Substantia nigra (tissue), 51 donors: ENCODE measurements at places on chromosomes 6 and 20.
A peak's percentile ranks its signal among the peaks of the same experiment; 100 is the strongest.

DNA sequence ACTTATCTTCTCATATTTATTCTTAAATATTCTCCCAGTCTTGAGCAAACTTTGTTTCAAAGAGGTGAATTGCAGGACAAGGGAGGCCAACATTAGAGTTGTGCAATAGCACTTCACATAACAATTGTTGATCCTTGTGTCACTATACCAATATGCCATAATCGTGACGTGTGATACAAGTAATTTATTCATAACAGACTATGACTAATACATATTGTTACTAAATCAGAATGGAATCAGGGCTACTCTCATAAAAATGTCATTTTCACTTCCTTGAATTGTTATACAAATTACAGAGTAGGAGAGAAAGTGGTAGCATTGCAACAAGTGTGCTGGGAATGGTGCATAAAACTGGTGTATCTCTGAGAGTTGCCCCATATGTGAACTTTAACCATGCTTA lies 37.2 kb upstream of the PLCB1 start:
- no peak for DNase-seq

DNA sequence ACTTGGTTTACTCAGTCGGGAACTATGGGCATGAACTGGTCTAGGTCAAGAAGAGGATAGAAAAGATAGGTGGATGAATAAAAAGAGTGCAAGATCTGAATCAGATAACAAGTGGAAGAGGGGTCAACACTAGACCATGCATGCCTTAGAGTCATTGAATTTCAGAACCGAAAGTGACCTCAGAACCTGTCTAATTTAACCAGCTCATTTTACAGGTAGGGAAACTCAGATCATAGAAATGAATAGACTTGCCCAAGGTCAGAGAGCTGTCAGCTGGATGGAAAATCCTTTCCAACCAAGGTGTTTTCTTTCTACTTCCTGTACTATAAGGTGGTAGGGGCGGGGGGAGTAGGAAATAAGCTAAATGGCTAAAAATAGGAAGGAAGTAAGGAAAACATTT lies 121.4 kb upstream of the ADGRF1 start:
- DNase-seq = no peak

DNA sequence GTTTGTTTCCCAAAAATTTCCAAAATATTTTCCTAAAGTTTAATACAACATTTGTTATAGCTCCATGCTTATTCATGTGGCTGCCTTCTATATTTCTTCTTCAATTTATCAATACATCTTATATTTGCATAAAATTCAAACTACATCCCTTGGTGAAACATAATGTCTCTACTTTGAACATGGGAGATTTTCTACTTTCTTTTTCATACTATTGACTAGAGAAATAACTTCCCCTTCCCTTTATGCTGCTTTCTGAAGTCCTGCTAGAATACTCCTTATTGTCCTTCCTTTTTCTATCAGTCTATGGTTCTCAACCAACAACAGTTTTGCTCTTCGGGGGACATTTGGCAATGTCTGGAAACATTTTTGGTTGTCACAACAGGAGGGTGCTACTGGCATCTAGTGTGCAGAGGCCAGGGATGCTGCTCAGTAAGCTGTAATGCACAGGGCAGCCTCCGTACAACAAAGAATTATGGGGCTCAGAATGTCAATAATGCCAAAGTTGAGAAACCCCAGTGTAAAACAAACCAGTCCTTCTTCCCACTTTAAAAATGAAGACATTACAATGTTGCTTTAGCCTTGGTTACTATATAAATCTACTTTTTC lies 29.9 kb downstream of the MKKS start:
- DNase-seq = no peak

DNA sequence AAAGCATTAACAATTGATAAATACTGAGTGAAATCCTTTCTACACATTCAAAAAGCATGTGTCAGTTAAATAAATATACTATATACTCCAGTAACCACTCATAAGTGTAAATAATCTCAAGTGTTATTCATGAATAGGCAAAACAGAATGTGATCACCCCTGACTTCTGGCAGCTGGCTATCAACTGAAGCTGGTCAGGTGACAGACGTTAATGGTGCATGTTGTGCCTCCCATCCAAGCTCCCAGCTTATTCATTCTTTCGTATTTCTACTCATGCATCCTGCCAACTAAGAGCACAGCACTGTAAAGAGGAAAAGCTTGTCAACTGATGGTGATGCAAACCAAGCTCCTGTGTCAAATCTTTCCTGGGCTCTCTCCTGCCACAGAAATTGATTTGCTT lies 7.7 kb downstream of the PSMB1 start:
- no peak for DNase-seq

DNA sequence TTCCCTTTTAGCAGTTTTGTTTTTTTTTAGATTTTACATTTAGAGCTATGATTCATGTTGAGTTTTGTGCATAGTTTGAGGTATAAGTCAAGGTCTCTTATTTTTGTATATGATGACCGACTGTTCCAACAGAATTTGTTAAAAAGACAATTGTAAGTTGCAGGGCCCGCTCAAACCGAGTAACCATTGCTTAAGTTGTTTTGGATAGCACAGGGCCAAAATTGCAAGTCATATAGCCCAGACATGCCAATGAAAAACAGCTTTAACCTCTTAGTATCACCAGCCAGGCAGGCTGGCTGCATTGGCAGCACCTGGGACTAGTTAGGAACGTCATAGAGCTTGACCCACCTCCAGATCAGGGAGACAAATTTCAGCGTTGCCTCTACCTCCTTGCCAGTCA lies 47.3 kb downstream of the PFDN4 start:
- no peak for DNase-seq

DNA sequence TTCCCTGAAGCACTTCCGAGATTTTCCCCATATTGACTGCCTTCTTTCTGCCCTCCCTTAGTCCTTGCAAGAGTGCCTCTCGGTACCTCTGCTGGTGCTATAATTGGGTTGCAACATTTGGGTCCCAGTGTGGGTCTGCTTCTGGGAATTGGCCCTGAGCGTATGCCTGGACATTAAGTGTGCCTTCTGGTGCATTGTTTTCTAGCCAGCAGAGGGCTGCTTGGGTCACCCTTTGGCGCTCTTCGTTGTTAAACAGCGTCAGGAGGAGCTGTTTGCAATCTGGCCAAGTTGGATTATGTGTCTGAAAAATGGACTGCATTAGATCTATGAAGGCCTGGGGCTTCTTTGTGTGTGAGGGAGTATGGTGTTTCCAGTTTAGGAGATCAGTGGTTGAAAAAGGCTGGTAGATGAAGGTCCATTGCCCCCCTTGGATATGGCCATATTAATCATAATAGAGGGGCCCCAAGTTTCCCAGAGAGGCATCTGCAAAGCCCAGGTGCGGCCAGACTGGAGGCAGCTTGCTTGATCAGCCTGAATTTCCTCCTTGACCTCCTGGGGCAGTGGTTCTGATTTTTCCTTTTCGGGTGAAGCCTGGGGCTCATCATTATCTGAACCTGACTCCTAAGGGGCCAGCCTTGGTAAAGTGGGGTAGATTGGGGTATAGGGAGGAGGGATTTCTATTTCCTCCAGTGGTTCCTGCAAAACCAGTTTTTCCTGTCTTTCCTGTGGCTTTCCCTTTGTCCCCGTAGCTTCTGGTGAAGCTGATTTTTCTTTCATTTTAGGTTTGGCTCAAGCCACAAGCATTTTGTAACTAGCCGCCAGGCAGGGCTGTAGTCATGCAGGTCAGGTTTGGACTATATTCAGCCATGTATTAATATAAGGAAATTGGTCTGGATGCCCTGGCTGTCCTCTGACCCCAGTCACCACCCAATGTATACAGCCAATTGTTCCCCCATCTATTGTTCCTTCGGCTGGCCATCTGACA lies 85.4 kb upstream of the GPR6 start:
- no peak for DNase-seq

- DNase-seq = no peak
These were observed 53.8 kb downstream of the PHF3 start for GRCh38 chr6:63689421-63689820.

- no peak for DNase-seq
These were observed 27.5 kb upstream of the SNRPC start for GRCh38 chr6:34729631-34730470.

- DNase-seq = no peak
These were observed 7.8 kb downstream of the RPL10A start for GRCh38 chr6:35476004-35476403.

- no peak for DNase-seq
These were observed 544.9 kb upstream of the CITED2 start for GRCh38 chr6:139919107-139920026.

DNA sequence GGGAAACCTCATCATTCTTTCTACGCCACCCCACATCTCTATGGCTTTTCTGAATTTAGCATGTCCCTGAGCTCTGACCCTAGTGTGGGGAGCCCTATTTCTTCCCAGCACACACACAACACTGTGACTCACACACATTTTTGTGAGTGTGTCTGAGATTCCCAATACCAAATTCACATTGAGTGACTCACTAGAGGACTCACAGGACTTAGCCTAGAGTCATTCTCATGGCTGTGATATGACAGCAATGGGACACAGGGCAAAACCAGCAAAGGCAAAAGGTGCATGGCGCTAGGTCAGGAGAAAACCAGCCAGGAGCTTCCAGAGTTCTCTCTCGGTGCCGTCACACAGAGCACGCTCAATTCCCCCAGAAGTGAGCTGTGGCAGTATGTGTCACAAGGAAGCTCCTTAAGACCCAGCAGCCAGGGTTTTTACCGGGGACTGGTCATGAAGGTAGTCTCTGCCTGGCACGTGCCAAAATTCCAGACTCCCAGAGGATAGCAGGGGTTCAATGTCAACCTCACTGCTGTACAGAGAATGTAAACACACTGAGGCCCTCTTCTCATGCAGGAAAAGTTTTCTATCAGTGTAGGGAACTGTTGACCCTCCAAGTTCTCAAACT lies 6.2 kb downstream of the CSTL1 start:
- no peak for DNase-seq

- DNase-seq = no peak
These were observed 150.6 kb downstream of the RALGAPA2 start for GRCh38 chr20:20561841-20562240.

- DNase-seq = no peak
These were observed 3.4 kb downstream of the COL9A1 start for GRCh38 chr6:70299456-70299855.

DNA sequence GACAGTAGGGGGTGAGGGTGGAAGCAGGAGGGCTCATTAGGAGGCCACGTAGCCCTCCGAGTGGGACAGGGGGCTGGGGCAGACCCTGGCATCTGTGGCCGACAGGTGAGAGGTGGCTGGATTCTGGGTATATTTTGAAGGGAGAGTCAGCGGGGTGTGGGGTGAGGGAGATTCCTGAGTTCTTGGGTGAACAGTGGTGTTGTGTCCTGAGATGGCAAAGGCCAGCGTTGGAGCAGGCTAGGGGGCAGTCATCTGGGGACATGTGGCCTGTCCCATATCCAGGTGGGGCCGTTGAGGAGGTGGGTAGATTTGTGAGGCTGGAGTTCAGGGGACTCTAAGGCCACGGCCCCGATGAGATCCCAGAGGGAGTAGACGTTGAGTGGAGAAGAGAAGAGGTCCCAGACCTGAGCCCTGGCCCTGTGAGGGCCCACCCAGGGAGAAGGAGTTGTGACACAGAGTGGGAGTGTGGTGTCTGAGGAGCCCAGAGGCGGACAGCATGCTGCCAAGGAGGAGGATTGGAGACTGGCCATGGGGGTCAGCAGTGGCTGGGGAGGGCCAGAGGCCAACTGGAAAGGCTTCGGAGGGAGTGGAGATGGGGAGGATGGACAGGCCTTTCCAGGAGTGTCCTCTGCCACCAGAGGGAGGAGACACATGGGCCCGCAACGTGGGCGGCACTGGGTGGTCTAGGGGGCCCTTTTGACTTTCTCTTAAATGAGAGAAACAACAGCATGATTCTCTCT lies 19.6 kb downstream of the PACSIN1 start:
- no peak for DNase-seq

- no peak for DNase-seq
These were observed 24.7 kb downstream of the PACSIN1 start for GRCh38 chr6:34490390-34491090.

DNA sequence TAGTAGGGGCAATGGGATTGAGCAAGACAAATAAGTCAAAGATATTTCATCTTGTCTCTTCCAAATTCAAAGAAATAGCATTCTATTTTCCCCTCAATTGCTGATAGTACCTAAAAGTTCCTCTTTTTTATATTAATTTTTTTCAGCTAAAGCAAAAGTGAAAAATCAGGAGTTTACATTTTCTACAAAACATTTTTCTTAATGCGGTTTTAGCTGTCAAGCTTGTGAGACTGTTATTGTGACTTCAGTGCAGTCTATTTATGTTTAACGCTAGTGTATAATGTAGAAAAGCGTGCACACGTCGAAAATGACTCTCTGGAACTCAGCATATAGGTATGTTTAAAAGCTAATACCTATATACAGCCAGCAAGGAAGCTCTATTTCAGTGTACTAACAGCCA lies 119.8 kb downstream of the BTBD3 start:
- DNase-seq = no peak

GRCh38 chr6:72999995-73000394 lies 225.3 kb downstream of the KHDC1L start:
- DNase-seq = peak; percentile 31

GRCh38 chr20:58544891-58545290 lies 29.7 kb upstream of the APCDD1L start:
- no peak for DNase-seq

DNA sequence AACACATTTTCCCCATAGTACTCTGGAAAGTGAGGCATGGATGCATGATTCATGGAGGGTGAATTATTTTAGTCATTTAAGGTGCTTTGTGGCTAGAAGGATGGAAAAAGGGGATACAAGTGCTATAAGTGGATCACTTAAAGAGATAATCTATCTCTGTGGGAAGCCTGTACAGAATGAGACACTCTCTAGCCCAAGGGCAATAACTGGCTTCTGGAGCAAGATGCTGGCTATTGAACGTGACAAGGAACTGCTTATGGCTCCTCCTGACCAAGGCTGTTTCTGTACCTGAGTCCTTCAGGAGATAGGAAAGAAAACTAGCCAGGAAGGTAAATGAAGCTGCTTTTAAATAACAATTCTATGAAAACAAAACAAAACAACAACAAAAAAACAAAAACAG lies 590.7 kb downstream of the EYS start:
- DNase-seq = no peak

DNA sequence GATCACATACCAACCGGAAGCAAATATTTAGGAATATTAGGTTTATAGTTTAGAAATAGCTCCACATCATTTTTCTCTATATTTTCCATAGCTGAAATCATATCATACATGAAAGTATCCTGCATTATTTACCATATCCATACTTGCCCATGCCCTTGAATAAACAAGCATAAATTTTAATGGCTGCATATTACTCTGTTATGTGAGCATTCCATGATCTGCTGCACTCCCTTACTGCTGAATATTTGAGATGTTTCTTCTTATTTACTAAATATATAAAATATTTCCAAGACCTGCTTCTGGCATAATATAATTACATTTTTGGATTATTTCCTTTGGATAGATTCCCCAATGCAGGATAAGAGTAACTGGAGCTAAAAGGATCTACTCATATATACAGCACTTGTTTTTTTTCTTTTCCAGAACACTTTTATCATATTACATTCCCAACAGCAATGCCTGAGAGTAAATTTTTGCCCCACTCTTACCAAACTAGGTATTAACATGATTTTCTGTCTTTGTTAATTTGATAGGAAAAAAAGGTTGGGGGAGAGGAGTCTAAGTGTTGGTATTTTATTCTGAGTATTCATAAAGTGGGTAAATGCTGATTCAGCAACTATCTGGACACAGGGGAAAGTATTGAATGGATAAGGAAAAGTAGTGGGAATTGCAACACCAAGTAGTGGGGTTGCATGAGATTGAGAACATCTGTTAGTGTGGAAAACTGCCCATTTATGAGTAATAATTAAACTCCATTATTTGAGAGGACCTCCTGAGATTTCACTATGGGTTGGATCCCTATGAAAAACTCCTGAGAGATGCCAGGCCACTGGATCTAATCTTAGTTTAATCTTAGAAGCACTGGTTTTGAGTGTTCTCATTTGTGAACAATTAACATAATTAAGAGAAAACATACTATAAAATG lies 76.0 kb downstream of the MAN1A1 start:
- DNase-seq = no peak

- DNase-seq = no peak
These were observed 130.6 kb downstream of the BMP7 start for GRCh38 chr20:57135875-57136274.
